ENCODE measurements at places on chromosomes 12 and 14.

GRCh38 chr12:16036073-16036472, 124.9 kb downstream of the DERA start:
- no peak for DNase-seq

- DNase-seq: peak; percentile 2
These were observed at the start of gene FGF23 for GRCh38 chr12:4379405-4379804. FGF23 (minus strand) TSS chr12:4379712; CDS start chr12:4379582, 130 bp downstream.

DNA sequence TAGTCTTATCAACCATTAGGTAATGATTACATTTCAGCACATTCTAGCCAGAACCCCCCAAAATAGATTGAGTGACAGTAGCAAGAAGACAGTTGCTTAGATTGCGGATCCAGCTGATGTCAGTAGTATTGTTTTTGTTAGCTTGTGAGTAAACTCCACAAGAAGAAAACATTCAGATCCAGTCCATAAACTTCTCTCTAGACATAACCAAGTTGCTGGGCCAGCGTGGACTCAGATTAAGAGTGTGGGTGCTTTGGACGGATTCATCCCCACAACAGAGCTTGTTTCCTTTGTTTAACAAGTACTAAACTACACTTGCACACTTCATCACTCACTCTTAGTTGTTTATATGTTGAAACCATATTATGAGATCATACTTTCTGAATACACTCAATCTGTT, 293.4 kb downstream of the NPAS3 start:
- no peak for DNase-seq

GRCh38 chr12:87921621-87922020, 107.6 kb downstream of the C12orf50 start:
- DNase-seq: no peak

- DNase-seq: no peak
These were observed 28.6 kb downstream of the CALM1 start for GRCh38 chr14:90425373-90425879.

GRCh38 chr14:93531644-93532043, 100.9 kb downstream of the UNC79 start:
- DNase-seq: no peak

DNA sequence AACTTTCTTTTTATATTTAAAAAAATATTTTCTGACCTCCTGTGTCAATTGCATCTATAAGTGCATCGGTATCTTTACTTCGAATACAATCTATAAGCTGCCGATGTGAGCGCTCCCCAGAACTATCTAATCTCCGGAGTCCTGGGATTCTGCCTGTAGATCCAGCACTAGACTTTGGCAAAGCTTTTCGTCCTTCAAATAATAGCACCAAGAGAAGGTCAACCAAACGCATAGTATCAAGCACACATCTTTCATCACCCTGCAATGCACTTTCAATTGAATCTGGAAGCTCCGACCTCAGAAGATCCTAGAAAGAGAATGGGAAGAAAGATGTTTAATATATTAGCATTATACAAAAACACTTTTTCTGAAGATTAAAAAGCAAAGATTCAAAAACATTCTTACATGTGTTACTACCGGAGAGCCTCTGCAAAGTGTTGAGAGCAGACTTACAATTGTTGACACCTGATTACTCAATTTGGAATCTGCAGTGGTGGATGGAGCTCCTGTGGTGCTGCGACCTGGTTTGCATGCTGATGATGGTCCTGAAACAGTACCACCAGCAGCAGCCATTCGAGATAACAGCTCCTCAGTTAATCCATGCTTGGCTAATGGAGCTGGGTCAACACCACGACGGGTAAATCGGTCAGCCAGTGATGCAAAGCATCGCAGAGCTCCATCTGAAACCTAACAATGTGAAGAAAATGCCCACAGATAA, 34.3 kb downstream of the HECTD1 start:
- no peak for DNase-seq
